Activated CD4-positive, alpha-beta T cell treated with anti-CD3 and anti-CD28 coated beads for 4 hours (primary cell): ENCODE measurements at places on chromosomes 1 and 21.

- no peak for DNase-seq
These were observed 15.9 kb upstream of the FASLG start for GRCh38 chr1:172642970-172643369.

DNA sequence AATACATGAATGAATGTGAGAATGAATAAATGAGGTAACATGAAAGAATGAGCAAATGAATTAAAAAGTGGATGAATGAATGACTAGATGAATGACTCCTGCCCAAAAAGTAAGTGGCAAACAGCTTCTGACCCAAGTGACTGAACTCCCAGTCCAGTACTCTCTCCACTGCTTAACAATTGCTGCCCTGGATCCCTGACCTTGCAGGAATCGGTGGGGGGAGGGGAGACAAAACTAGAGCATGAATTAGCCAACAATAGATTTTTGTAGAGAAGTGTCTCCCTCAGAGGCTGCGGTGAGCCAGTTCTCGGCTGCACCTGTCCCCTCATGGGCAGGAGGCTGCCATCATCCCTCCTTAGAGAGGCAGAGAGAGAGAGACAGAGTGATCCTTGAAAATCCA lies 5.9 kb upstream of the GRIK3 start:
- DNase-seq, result no peak

DNA sequence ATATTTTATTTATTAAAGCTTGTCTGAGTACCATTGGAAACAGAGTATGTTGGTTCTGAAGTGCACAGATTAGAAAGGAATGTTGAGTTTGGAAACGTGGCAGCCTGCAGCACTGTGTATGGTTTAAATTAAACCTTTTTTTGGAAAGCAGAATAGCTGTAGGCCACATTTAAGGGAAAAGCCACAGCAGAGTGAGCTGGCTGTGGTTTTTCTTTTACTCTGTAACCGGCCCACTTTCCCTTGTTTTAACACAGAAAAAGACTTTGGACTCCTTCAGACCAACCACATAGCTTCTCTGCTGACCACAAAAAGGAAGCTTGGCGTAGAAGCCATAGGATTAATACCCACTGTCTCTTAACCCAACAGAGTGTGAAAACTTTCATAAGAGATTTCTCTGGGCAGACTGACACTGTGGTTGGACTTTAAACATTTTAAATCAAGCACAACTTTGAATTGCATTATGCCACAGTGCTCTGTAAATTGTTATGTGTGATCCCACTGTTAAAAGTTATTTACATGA lies 75.2 kb downstream of the NFIA start:
- no peak for DNase-seq

GRCh38 chr1:237261198-237261597 lies 219.2 kb downstream of the RYR2 start:
- no peak for DNase-seq

GRCh38 chr1:2891923-2892448 lies 90.5 kb upstream of the TTC34 start:
- DNase-seq, result no peak

DNA sequence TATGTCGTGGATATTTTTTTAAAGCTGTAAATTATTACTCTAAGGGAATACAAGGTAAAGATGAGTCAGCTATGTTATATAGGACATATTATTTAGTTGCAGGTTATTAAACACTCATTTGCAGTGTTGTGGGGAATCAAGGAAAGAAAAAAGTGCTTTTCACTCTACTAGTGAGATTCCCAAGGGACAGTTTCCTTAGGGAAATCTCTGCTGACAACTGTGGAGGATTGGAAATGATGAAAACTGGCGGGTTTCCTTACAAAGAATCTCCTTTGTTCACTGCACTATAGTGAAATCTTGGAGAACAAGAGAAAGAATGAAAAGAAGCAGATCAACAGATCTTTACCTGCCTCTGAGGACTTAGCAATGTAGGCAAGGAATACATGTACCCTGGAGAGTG lies 24.5 kb upstream of the TRIM45 start:
- DNase-seq, result no peak

DNA sequence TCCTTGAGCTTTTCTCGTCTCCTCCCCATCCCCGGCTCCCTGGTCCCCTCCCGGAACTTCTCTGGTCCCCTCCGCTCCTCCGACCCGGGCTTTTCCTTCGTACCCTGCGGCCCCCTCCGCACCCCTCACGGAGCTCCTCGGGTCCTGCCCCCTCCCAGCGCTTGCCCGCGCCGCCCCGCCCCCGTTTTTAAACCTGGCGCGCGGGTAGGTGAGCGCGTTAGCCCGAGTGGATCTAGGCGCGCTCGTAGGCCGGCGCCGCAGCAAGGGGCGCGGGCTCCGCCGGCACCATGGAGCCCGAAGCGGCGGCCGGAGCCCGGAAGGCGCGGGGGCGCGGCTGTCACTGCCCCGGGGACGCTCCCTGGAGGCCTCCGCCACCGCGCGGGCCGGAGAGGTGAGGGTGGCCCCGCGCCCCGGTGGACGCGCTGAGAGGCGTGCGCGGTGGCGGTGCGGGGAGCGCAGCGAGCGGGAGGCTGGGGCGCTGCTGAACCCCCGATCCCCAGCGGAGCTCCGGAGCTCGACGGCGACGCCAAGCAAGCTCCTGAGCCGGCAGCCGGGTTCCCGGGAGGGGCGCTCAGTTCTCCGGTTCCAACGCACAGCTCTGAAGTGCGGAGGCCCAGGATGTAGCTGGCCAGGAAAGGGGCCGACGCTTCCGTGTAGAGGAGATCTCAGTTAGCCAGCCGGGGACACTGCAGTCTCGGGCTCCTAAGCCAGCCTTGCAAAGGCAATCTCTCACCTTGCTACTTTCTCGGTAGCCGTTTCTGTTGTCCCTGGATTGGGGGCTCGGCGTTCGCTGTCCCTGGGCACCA lies at the start of gene RIPPLY3:
RIPPLY3 (plus strand) TSS at position 217 of the 806 bp plus-strand sequence; CDS start at position 288, 71 bp downstream.
- peak; percentile 4 for DNase-seq

DNA sequence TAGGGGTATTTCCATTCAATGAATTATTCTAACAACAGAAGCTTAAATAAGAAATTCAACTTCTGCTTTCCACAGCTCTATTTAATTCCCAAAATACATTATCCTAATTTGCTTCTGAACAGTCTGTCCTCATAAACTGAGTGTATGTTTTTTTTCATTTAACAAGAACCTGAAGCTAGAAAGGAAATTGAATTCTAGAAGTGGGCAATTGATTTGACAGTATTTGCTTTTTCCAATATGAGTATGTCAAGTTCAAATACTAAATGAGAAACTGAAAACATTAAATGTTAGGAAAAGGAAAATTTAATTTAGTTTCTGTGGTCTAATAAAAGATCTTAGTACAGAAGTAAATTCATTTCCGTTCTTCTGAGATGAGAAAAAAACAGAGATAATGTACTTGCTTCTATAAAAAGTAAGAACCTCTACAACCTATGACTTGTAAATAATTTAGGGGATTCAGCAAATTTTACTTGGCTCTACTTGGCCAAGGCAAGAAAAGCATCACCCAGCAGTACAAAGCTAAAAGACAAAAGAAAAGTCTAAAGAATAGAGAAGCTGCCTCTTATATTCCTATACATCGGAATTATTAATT lies 31.1 kb downstream of the RAB3GAP2 start:
- no peak for DNase-seq
